Stimulated activated CD8-positive, alpha-beta memory T cell treated with anti-CD3 and anti-CD28 coated beads, Interleukin-12 subunit alpha, Interleukin-12 subunit beta, amount 100 ng/mL, for 1 hour (primary cell): ENCODE measurements at places on chromosomes 3 and 15.

- no peak for DNase-seq
These were observed 180.3 kb upstream of the TSC22D2 start for GRCh38 chr3:150227839-150228238.

GRCh38 chr3:190701096-190701532, 161.4 kb downstream of the GMNC start:
- no peak for DNase-seq

DNA sequence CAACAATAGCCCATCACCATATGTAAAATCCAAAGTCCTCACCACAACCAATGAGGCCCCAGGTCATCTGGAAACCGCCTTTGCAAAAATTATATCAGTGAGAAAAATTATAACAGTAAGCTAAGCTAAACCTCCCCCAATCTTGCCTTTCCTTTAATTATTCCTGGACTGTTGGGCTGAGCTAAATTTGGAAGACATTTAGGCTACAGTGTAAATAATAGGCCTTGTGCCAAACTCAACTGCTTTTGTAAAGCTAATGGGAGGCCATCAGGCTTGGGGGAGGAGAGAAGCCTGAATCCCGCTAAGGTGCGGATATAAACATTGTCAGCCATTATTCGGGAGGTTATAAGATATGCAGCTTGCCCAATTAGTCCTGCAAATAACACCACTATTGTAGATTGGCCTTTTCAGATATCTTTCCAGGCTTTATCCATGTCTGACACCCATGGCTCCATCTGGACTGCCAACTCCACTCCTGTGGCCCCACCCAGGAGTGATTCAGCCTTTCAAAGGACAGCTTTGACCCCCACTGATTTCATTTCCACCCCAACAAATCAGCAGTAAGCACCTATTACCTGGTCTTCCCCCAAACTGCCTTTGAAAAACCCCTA, 53.0 kb upstream of the CA12 start:
- DNase-seq: no peak

DNA sequence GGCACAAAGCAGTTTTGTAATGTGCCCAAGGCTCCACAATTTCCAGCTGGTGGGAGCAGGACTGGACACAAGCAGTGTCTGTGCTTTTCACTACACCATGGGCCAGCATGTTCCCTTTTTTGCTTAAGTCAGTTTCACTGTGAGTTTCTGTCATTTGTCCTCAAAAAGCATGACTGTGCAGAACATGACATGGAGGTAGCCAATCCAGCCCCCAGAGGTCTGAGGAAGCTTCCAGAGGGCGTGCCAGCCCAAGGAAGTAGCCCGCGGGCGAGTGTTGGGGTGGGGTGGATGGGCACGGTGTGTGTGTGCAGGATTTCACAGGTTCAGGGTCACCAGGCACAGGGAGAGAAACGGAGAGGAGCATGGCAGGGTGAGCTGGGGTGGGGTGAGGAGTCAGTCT, 8.0 kb upstream of the EEFSEC start:
- DNase-seq: no peak

- DNase-seq: no peak
These were observed 20.6 kb downstream of the COPS2 start for GRCh38 chr15:49134683-49135341.

- DNase-seq: no peak
These were observed 38.9 kb downstream of the SLC25A26 start for GRCh38 chr3:66259566-66260255.

DNA sequence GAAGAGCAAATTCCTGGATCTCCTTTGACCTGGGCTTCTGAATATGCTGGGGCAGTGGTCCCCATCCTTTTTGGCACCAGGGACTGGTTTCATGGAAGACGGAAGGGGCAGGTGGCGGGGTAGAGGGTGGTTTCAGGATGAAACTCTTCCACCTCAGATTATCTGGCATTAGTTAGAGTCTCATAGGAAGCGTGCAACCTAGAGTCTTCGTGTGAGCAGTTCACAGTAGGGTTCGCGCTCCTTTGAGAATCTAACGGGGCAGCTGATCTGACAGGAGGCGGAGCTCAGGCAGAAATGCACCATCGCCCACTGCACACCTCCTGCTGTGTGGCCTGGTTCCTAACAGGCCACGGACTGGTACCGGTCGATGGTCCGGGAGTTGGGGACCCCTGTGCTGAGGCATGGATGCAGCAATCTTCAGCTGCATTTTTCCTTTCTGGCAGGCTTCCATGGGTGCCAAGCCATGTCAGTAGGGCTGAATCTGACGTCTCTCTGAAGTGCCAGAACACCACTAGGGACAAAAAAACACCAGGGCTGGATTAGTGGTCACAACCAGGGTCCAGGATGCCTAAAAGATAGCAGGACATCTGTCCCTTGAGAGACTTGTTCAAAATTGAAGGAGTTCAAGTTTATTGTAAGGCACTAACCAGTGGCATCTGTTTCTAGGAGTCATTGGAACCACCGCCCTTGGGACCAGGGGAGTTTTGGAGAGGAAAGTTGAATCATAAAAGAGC, 8.4 kb upstream of the GOLGB1 start:
- DNase-seq: no peak

DNA sequence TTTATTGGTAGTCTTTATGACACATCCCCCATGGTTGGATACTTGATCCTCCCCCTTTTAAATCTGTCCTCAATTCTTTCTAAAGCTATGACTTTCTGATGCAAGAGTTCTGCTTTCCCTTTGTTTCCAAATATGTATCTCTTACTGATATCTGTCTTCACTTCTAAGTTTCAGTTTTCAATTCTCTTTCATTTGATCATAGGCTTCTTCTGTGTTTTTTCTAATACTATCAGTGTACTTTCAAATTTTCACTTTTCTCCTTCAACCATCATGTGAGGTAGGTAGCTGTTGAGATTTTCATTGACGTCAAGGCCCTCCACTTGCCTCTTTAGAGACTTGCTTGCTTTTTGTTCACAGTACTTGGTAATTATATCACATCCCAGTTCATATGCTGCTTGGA, 436.5 kb downstream of the CNTN4 start:
- DNase-seq: no peak

GRCh38 chr3:128455786-128456748, 10.6 kb downstream of the DNAJB8 start:
- no peak for DNase-seq

DNA sequence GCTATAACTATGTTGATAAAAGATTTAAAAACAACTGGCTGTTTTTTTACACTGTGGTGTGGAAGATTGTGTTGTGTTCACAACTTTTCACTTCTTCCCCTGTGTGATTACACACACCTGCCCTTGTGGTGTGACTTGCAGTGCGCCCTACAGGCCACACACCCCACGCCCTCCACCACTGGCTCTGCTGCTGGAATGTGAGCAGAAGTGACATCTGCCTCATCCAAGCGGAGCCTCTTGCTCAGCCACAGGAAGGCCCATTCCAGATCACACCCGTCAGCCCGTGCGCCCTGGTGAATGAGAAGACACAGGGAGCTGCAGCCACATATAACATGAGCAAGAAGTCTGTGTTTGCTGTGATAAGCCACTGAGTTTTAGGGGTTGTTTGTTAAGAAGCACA, 7.0 kb downstream of the CCR2 start:
- no peak for DNase-seq

- DNase-seq: no peak
These were observed 14.0 kb downstream of the KLHL18 start for GRCh38 chr3:47296562-47297302.

- DNase-seq: no peak
These were observed 190.2 kb downstream of the RORA start for GRCh38 chr15:61038910-61039309.

- no peak for DNase-seq
These were observed 6.2 kb upstream of the MYL3 start for GRCh38 chr3:46869440-46869839.

DNA sequence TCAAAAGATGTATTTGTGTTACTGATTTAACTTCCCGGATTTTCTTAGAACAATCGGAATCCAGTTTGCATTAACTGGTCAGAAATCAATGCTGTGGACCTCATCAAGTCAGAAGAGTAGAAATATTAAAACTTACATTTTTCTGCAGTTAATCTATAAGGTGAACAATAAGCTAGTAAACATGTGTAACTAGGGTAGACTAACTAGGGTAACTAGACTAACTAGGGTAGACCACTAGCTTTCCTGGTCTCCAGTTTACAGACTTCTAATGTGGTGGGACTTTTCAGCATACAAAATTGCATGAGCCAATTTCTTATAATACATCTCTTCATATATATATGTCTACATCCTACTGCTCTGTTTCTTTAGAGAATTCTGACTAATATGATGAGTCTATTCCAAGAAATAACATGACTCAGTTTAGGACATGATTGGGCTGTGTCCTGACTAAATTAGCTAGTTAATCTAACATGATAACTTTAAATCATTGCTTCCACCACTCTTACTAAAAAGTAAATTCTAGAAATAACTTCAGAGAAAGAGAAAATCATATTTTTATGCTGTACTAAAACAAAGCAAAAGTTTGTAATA, 5.3 kb downstream of the PLSCR2 start:
- DNase-seq: no peak

GRCh38 chr15:60003243-60004008, 685 bp upstream of the FOXB1 start:
- no peak for DNase-seq

DNA sequence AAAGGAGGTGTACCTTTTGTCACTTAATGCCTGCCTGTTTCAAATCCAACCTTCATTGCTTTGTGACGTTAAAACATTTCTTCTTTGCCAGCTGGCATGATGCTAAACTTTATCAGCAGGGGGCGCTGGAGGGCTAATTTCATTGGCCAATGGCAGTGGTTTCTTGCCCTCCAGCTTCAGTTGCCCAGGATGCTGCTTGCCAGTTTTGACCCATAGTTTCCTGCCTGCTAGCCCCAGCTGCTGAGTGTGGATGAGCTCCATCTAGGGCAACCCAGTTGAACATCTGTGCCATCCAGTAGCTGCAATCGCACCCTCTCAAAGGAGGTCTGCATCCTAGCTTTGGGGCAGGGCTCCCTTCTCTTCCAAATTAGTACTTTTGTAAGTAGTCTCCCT, 22.1 kb downstream of the ACKR2 start:
- peak; percentile 64 for DNase-seq

GRCh38 chr3:13022348-13023234, 50.6 kb downstream of the IQSEC1 start:
- DNase-seq: no peak

DNA sequence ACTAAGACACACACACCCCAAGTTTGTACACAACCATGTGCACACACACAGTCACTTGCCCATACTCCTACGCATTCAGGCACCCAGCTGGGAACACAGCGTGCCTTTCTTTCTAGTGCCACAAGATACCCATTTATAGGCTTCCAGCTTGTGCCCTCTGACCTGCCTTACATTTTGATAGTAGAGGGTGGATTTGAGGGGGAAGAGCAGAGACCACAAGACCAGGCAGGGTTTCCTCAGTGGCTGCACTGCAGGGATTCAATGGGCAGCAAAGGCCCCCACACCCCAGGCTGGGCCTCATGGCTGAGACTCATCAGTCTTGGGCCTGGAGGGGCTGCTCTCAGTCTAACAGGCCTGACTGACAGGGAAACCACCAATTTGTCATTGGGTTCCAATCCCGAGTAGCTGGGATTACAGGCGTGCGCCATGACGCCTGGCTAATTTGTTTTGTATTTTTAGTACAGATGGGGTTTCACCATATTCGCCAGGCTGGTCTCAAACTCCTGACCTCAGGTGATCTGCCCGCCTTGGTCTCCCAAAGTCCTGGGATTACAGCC, 18.8 kb upstream of the ANKDD1A start:
- no peak for DNase-seq

GRCh38 chr3:177250151-177250550, 52.9 kb upstream of the TBL1XR1 start:
- DNase-seq: no peak

DNA sequence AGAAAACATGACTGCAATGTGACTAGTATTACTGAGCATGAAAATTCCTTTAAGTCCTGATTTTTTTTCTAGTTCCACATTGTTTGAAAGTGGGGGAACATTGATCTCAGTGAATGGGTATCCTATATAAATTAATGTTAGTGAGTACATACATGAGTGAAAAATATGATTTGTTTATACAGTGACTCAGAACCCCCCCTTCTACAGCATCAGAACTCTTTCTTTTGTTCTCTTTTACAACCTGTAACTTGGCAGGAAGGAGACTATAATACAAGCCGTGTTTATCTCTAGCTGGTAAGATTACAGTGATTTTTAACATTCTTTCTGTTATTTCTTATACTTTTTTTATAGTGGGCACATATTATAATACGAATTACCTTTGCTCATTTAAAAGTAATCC, 384.7 kb downstream of the PDCD6IP start:
- DNase-seq: no peak

DNA sequence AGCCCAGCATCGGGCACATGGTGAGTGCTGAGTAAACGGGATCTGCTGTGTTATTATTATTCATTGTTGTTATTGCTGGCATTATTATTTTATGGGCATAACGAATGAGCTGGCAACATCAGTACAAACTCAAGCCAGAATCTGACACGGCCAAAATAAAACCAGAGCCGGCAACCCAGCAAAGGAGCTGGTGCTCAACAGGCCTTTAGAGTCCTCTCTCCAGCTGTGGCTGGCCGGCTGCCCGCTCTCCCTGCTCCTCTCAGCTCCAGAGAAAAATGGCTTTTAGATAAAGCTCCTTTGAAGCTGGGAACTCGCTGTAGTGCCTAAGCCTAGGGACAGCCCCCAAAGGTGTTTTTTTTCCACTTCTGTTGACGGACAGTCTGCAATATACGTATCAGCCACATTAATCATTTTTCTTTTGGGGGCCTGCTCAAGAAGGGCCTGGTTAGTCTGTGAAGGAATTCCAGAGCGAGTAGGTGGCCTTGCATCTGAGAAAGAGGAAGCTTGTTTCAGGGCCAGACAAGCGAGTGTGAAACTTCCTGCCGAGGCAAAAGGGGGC, 193.9 kb upstream of the UBE2E1 start:
- DNase-seq: no peak

DNA sequence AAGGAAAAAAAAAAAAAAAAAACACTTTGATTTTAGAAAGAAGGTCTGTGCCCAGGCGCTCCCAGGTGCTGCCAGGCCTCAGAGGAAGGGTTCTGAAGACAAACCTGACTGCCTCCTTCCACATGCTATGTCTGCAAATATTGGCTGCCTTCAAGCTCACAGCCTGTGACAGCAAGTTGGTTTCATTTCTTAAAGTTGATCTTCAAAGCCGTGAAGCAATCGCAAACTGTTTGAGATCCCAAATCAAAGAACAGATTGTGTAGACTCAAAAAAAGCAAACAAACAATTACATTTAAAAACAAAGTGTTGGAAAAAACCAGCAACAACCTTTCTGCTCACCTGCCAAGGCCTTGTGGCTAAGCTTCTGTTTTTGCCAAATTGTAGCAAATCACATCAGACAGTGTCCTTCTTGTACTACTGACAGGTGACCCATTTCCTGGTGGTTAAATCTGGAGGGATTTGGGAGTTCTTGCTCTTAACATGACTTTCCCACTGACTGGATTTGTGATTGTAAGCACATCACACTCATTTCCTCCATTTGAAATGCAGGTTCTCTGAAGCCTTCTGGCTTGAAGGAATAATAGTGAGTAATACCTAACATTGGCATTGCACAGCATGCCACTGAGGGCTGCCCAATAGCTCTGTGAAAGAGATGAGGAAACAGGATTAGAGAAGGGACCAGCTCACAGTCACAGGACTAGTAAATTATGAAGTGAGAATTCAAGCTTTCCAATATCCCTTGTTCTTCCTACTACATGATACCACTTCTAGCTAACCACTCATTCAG, 502.4 kb downstream of the LPP start:
- no peak for DNase-seq

GRCh38 chr15:32994810-32995424, 199.6 kb downstream of the FMN1 start:
- no peak for DNase-seq

GRCh38 chr3:60553144-60553543, 698.1 kb downstream of the FHIT start:
- DNase-seq: no peak

- no peak for DNase-seq
These were observed 10.5 kb downstream of the SLC6A6 start for GRCh38 chr3:14412831-14413380.
